ENCODE measurements at places on chromosomes 1 and 21.

DNA sequence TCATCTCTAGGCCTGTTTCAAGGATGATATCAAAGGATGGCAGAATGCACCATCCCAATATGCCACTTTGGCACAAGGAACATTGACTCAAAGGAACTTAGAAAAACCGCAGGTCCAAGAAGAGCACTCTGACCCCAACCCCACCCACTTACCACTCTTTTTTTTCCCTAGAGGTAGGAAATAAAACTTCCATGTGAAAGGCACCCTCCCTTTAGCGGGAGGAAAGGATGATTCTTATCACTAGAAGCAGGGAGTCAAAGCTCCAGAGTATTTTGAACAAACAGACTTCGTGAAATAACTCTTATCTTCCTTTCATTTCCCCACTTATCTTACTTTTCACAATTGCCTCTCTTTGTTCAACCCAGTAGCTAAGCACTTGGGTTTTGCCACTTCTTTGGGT lies 22.2 kb downstream of the PSMG1 start:
- DNase-seq, result no peak

DNA sequence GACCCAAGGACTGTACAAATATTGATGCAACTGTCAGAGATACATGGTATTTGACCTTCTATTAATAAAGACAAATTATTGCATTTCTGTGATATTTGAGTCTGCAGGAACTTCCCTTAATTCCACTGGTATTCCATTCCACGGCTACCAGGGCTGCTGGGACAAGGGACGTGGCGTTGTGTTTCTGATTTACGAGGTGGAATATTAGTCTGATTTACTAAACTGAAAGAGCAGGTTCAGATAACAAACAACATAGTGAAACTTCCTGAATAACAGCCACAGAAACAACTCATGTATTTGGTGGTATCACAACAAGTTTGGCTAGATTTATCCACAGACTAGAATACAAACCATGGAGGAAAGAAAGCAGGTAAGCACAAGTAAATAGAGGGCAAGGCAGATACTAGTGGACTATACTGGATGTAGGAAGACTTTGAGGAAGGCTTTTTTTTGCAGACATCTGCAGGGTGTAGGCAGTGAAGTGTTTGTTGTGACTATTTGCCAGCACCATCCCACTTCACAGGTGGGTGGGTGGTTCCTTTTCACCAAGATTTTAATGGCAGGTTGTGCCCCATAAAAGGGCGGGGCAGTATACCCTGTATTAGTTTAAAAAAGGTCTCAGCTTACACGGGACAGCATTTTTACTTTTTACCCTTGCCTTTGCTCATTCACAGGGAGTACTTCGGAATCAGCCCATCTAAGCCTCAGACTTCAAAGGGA lies 100.4 kb downstream of the FGGY start:
- no peak for DNase-seq

GRCh38 chr1:158989424-158989823 lies 20.3 kb upstream of the IFI16 start:
- no peak for DNase-seq

GRCh38 chr1:5748286-5749225 lies 243.7 kb downstream of the NPHP4 start:
- DNase-seq, result no peak

- DNase-seq, result peak; percentile 15
Measured at GRCh38 chr1:9473032-9473807, 66.0 kb upstream of the SLC25A33 start.
